ENCODE measurements at places on chromosomes 13 and 19.

- no peak for DNase-seq
Observed at GRCh38 chr13:79673310-79673992, 192.5 kb downstream of the NDFIP2 start.

DNA sequence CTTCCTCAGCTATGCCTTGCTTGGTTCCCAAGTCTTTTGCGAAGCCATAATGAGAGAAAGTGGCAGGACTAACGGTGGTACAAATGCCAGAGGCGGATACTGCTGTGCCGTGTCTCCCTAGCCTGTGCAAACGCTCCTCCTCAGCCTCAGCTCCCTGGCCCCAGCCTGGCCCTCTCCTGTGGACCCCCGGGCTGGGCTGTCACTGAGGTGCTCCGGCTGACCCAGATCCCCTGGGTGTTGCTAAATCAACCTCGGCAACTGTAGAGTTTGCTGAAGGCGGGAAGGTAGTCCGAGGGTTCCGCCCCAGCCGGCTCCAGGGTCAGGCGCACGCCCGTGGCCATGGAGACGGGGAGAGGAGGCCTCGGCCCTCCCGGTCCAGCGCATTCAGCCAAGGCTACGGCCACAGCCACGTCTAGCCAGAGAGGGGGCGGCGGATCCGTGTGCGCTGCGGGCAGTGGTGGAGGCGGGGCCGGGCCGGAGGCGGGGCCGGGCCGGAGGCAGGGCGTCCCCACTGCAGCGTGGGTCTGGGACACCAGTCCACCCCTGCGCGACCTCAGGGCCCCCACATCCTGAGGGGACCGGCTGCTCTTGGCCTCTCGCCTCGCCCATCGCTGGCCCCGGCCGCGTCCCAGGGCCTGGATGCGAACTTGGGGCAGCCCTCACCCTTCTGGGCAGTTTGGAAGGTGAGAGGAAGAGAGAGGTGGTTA is 16.4 kb upstream of the ZNF492 start:
- DNase-seq, result no peak

- DNase-seq, result no peak
Observed at GRCh38 chr19:31145007-31145406, 204.2 kb downstream of the TSHZ3 start.

- no peak for DNase-seq
Observed at GRCh38 chr13:107808389-107808788, 406.9 kb downstream of the LIG4 start.

- no peak for DNase-seq
Observed at GRCh38 chr13:43732726-43733125, 54.0 kb downstream of the ENOX1 start.

DNA sequence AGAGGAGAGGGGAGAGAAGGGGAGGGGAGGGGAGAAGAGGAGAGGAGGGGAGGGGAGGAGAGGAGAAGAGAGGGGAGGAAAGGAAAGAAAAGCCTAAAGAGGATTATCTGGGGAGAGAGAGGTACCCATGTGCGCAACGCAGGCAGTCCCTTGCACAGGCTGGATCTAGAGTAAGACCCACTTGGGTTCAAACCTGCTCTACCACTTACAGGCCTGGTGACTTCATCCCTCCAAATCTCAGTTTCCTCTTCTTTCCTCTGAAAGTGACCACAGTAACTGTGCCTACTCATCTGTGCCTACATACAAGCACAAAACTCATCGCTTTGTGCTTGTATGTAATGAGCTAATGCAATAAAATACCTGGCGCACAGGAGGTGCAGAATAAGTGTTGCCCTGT is 732 bp upstream of the MAP1S start:
- DNase-seq, result no peak

GRCh38 chr19:18895824-18896341 is at the start of gene CERS1:
Gene CERS1, minus strand, starts transcription at chr19:18896158. Its CDS starts 86 bp downstream, at chr19:18896072.
- DNase-seq, result no peak

DNA sequence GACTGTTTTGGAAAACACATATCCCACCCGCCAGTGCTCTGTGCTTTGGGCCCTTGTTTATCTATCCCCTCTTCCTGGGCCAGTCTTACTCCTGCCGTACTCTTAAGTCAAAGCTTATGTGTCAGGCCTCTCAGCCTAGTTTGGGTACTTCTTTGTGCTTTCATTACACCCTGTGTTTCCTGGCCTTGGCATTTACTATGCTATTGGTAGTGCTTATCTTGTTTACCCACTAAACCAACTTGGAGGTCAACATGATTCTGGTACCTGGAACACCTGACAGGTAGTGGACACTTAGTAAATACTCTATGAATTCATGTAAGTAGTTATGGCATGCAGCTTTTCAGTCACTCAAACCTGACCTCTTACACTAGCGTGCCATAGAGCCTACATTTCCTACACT is 2.4 kb downstream of the POLR1D start:
- DNase-seq, result no peak

GRCh38 chr13:29709407-29710069 is 114.0 kb upstream of the SLC7A1 start:
- no peak for DNase-seq

DNA sequence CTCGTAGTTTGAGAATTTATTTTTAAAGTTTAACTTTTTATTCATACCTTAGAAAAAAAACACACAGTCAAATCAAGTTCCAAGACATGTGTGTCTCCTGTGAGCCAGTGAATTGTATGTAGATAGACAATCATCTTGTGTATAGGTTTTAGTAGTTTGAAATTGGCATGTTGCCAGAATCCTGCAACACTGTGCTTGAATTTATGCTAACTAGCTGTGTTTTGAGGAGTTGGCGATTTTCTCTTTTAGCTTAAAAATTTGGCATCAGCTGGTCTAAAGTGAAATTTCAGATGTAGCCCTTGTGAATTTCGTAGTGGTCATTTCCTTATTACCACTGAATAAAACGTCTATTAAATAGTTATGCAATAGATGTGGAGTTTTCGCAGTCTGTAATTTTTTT is 213.2 kb downstream of the ATP8A2 start:
- DNase-seq, result no peak

DNA sequence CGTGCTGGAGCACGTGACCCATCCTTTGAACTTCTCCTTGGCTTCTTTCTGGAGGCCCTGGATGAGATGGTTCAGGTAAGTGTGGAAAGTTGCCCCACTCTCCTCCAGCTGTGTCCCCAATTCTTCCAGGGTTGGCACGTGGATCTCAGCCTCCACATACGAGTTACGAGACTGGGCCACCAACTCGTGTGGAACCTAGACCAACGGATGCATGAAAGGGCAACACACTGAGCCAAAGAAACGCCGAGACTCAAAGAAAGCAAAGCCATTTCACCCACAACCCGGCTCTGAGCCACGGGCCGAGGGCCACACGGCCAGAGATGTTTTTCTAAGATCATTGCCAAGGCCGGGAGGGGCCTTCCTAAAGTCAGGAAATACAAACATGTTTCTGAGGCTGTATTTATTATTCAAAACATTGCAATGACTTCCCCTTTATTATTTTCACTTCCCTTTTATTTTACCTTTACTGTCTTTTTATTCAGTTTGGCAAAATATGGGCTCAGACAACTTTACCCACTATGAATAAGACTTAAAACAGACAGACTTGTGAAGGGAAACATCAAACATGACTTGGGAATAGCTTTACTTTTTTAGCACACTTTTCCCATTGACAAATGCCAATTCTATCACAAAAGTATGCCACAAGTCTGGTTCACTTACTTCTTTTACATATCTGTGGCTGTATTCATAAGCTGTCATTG is 94.6 kb downstream of the KL start:
- peak; percentile 47 for DNase-seq

DNA sequence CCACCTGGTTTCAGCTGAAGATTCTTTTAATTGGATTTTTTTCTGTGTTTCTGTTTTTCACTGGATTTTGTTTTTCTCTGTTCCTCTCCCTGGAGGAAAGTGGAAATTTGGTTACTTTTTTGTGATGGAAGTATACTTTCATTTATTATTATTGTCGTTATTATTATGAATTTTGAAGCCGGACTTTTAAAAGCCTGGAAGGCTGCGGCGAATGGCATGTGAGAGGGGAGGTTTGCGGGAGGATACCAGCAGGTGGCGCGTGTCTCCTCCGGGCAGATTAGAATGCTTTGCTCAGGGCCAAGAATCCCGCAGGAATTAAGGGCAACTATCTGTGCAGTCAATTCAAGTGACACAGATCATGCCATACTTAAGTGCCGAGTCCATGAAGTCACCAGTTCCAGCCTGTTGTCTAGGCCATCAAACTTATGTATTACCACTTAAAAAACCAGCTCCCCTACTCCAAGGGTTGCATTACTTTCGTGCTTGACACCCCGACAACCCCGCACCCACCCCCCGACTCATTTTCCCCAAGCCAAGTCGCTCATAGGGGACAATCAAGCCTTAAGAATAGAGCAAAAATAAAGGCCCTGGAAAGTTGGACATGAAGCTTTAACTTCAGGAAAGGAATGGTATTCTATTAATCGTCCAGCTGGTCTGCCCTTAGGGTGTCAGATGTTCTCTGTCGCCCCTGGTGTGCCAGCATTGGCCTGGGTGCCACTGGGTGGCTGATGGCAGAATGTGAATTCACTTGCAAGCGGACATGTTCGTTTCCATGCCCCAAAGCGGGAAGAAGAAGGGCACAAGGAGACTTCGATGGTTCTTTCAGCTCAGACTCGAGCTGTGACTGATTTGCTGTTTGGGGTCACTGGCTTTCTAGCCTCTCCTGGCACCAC is 1.3 kb upstream of the LRCH1 start:
- DNase-seq, result peak; percentile 74

DNA sequence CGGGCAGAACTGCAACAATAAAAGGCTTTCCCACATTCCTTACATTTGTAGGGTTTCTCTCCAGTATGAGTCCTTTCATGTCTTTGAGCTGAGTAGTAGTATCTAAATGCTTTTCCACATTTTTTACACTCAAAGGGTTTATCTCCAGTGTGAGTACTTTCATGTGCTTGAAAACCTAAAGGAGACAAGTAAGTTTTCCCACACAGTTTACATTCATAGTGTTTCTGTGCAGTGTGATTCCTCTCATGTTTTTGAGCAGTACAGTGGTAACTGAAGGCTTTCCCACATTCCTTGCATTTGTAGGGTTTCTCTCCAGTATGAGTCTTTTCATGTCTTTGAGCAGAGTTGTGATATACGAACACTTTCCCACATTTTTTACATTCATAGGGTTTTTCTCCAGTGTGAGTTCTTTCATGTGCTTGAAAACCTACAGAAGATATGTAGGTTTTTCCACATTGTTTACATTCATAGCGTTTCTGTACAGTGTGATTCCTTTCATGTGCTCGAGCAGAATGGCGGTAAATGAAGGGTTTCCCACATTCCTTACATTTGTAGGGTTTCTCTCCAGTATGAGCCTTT is 47.0 kb downstream of the ZNF44 start:
- no peak for DNase-seq

GRCh38 chr19:13744174-13744573 is 20.1 kb upstream of the MRI1 start:
- no peak for DNase-seq

GRCh38 chr13:108056278-108056677 is 159.1 kb downstream of the LIG4 start:
- no peak for DNase-seq
